ENCODE measurements at places on chromosomes 6 and 20.

- DNase-seq, result no peak
These were observed 14.7 kb downstream of the UQCC2 start for GRCh38 chr6:33696548-33697518.

- DNase-seq, result no peak
These were observed 686.6 kb upstream of the GJE1 start for GRCh38 chr6:141445928-141446628.

GRCh38 chr20:24816907-24817306 lies 132.2 kb upstream of the CST7 start:
- no peak for DNase-seq

- no peak for DNase-seq
These were observed 31.4 kb upstream of the TASP1 start for GRCh38 chr20:13670160-13670559.

DNA sequence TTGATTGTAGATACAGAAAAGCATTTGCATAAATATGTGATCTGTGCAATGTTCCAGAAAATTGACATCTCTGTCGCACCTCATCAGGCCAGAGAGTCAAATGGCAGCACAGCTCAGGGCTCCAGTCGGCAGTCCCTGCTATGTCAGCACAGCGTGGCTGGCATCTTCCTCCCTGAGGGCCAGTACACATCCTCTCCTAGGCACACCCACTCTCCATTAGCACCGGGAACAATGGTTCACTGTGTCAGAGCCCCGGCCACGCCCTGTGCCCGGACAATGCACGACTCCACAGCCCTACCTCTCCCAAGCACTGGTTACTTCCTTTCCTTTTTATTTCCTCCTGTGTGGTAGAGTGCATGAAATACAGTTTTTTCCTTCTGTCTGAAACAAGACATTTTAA lies 114.9 kb downstream of the FOXC1 start:
- DNase-seq, result no peak

- DNase-seq, result no peak
These were observed 41.9 kb downstream of the ELOVL5 start for GRCh38 chr6:53306819-53307347.

DNA sequence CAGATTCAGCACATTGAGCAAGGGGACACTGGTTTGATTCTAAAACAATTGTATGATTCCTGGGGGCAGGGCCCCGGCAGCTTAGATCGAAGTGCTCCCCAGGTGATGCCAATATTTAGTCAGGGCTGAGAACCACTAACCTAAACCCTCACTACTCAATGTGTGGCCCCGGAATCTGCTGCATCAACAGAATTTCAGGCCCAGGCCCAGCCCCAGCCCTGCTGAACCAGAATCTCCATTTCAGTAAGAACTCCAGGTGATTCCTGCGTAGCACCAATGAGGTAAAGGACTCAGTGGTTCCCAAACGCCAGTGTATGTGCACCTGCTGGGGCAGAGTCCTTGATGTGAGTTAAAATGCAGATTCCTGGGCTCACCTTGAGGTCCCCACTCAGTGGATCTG lies 152.8 kb upstream of the KCNG1 start:
- DNase-seq, result no peak
